ENCODE measurements at places on chromosomes 6 and 20. TPM values are rescaled to one million over a fixed set of nuclear protein-coding genes. Genes with fewer than 3 reads are reported as not detected.

GRCh38 chr6:72890233-72890632 lies 268.4 kb downstream of the KCNQ5 start:
- DNase-seq: no peak
- H3K27ac ChIP-seq: no peak overlapping the region
- no peaks in the 10 kb centered on the region for H3K27me3 ChIP-seq
- no peaks in the 10 kb centered on the region for H3K4me1 ChIP-seq
- no peaks in the 10 kb centered on the region for H3K36me3 ChIP-seq
- no peak overlapping the region for H3K4me3 ChIP-seq

DNA sequence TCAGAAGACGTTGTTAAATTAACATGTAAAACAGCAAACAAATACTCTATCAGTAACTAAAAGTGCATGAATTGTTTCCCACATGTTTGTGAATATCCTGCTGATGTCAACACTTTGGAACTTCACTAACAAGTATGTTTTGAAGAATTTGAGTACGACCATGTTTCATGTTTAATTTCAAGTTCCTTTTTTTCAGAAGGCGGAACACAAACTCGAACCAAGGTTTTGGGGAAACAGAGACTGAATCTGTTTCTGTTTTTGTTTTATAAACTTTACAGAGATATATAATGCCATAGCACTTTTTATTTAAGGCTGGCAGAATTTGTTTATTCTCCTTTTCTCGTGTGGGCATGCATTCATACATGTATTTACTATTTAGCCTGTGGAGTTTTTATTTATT lies 509.3 kb upstream of the CITED2 start:
- peaks cover 7% of the 10 kb centered on the region for H3K4me1 ChIP-seq
- no peaks in the 10 kb centered on the region for H3K27me3 ChIP-seq
- H3K27ac ChIP-seq: peak overlapping the region; percentile 72

- H3K27ac ChIP-seq: peak overlapping the region; percentile 96
- H3K27me3 ChIP-seq: peaks cover 11% of the 10 kb centered on the region
Observed at GRCh38 chr6:36028877-36029324, 1.3 kb downstream of the MAPK14 start.

DNA sequence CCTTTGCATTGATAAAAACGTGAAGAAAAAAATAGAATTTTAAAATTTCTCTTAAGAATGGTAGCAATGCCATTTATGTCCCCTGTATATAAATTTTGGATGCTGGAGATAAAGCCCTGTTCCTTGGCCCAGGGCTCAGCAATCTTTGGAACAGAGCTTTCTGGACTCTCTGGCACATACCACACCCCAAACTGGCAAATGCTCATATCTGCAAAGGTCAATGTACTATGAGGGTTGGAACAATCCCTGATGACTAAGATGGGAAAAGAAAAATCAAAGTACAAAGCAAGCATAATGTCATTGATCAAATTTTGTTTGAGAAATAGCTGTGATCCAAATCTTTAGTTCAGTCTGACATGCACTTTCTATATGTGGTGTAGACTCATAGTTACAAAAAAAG lies 158.1 kb upstream of the HCRTR2 start:
- no peak for DNase-seq
- H3K4me1 ChIP-seq: no peaks in the 10 kb centered on the region
- H3K27me3 ChIP-seq: no peaks in the 10 kb centered on the region
- no peak overlapping the region for H3K4me3 ChIP-seq

GRCh38 chr6:126064257-126064747 lies 78.0 kb downstream of the TRMT11 start:
- no peak overlapping the region for H3K27ac ChIP-seq
- H3K4me3 ChIP-seq: no peak overlapping the region
- no peaks in the 10 kb centered on the region for H3K4me1 ChIP-seq
- DNase-seq: no peak

GRCh38 chr6:34386316-34387137 lies 5.9 kb downstream of the NUDT3 start:
- H3K36me3 ChIP-seq: no peaks in the 10 kb centered on the region
- DNase-seq: no peak
- no peak overlapping the region for H3K27ac ChIP-seq
- no peak overlapping the region for H3K4me3 ChIP-seq
- H3K4me1 ChIP-seq: peaks cover 72% of the 10 kb centered on the region
- no peaks in the 10 kb centered on the region for H3K27me3 ChIP-seq

GRCh38 chr6:81909162-81909561 lies 156.7 kb upstream of the TENT5A start:
- no peaks in the 10 kb centered on the region for H3K36me3 ChIP-seq
- DNase-seq: no peak
- H3K27me3 ChIP-seq: no peaks in the 10 kb centered on the region
- no peak overlapping the region for H3K27ac ChIP-seq
- H3K4me1 ChIP-seq: peaks cover 18% of the 10 kb centered on the region

GRCh38 chr6:107767637-107768036 lies 56.5 kb downstream of the SCML4 start:
- no peak for DNase-seq
- no peak overlapping the region for H3K27ac ChIP-seq
- H3K4me3 ChIP-seq: no peak overlapping the region
- H3K27me3 ChIP-seq: peaks cover 7% of the 10 kb centered on the region

- peaks cover 54% of the 10 kb centered on the region for H3K4me1 ChIP-seq
- no peak overlapping the region for H3K4me3 ChIP-seq
- DNase-seq: peak; percentile 86
- peak overlapping the region; percentile 93 for H3K27ac ChIP-seq
- no peaks in the 10 kb centered on the region for H3K36me3 ChIP-seq
Observed at GRCh38 chr20:38109591-38110524, 55.2 kb downstream of the TGM2 start.

DNA sequence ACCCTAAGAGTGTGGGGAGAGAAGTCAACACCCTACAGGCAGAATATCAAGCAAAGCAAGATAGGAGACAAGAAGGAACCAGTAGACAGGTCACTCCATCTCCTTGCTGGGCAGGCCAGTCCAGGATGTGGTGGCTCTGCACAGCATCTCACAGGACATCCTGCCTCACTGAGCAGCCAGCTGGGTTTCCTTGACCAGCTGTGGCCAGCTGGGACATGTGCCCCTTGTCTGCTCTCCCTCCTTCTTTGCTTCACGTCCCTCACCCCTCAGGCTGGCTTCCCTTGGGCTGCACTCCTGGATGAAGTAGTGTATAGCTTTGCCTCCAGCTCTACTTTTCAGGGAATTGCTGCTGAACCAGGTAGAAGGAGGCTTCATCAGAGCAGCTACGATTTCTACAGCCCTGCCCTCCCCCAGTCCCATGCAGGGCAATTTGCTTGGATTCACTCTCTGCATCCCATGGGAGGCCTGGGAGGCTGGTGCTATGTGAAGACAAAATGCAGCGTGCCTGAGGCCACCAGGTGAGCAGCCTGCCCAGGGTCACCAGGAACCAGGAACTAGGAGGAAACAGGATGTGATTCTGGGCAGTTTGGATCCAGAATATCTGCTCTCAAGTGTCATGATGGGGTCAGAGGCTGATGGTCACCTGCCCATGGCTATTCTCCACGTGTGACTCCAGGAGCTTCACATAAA lies 110.0 kb upstream of the PMEPA1 start:
- no peaks in the 10 kb centered on the region for H3K4me1 ChIP-seq
- H3K36me3 ChIP-seq: no peaks in the 10 kb centered on the region
- H3K4me3 ChIP-seq: no peak overlapping the region
- H3K27ac ChIP-seq: no peak overlapping the region
- peaks cover 11% of the 10 kb centered on the region for H3K27me3 ChIP-seq

AVP gene
- not detected for total RNA-seq

PAQR8 gene
- total RNA-seq: 2.2 TPM

HTR1B gene
- not detected for total RNA-seq

ERVFRD-1 gene
- total RNA-seq: not detected

PNLDC1 gene
- not detected for total RNA-seq

STMND1 gene
- not detected for total RNA-seq

Measured in heart right ventricle (tissue), 16 donors.